ENCODE measurements at places on chromosomes 1 and 21. TPM values are rescaled to one million over a fixed set of nuclear protein-coding genes. Genes with fewer than 3 reads are reported as not detected.
A peak's percentile ranks its signal among the peaks of the same experiment; 100 is the strongest.

SH2D1B gene
- not detected for total RNA-seq

BMP8B gene
- 0.12 TPM for total RNA-seq

C1orf174 gene
- total RNA-seq: 51.0 TPM

GRCh38 chr1:220957233-220957605, 78.0 kb downstream of the HLX start:
- DNase-seq: no peak

FMO2 gene
- total RNA-seq: not detected

- DNase-seq: no peak
These were observed 60.6 kb downstream of the MEGF6 start for GRCh38 chr1:3550511-3551289.

KPNA6 gene
- total RNA-seq: 88.3 TPM

DNA sequence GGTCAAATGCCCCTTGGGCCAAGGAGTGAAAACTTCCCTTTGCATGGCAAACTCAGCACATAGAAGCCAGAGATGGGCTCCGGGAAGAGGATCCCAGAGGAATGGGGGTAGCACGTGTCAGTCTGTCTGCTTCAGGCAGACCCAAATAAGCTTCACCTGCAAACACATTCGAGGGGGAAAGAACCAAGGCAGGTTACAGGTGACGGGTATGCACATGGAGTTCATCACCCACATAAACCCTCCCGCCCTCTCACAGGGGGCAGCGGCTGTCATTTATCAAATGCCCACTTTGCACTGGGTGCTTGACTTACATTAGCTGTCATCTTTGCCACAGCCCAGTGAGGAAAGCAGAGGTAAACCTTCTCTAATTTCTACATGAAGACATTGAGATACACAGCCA, 73.0 kb upstream of the TLR5 start:
- DNase-seq: no peak

DNA sequence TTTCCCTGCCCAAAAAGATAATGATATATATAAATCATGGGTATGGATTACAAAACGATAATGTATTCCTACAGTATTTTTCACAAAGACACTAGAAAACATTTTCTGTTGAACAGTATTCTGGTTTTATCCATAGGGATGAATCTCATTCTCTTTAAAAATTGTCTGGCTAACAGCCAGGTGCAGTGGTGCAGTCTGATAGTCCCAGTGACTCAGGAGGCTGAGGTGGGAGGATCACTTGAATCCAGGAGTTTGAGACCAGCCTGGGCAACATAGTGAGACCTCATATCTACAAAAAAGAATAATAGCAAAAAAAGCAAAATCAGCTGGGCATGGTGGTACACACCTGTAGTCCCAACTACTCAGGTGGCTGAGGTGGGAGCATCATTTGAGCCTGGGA, 23.3 kb downstream of the PIP5K1A start:
- no peak for DNase-seq

RNU1-2 gene
- total RNA-seq: 961 TPM

MR1 gene
- 15.5 TPM for total RNA-seq

SPRR2E gene
- total RNA-seq: not detected

GRCh38 chr1:110163591-110163990, 13.3 kb downstream of the SLC6A17 start:
- DNase-seq: no peak

GRCh38 chr1:151574575-151575529, 34.7 kb downstream of the TUFT1 start:
- DNase-seq: peak; percentile 23

IGSF3 gene
- total RNA-seq: 0.92 TPM

GRCh38 chr1:159121526-159121925, 45.0 kb upstream of the AIM2 start:
- no peak for DNase-seq

- DNase-seq: no peak
These were observed 76.6 kb upstream of the ZNF644 start for GRCh38 chr1:91098299-91098906.

- no peak for DNase-seq
These were observed 8.8 kb upstream of the COG2 start for GRCh38 chr1:230633469-230633868.

FGR gene
- total RNA-seq: 0.30 TPM

DNA sequence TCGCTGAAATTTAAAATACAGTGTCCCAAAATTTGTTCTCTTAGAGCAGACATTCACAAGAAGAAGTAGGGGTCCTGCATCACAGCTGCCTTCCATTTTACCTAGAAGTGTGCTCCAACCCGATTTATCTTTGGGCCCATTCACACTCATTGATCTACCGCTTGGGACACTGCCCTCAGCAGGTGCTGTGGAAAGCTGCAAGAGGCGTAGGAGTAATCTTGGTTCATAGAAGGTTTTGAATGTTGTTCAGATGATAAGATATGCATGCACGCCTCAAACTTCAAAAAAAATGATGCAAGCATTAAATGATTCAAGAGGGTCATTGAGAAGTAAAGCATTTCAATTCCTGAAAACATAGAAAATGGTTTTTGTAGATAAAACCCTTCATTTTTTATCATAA, 18.6 kb upstream of the C1orf105 start:
- DNase-seq: no peak

VCAM1 gene
- 2.2 TPM for total RNA-seq

SMG5 gene
- 90.7 TPM for total RNA-seq

PAFAH2 gene
- 8.8 TPM for total RNA-seq

DNA sequence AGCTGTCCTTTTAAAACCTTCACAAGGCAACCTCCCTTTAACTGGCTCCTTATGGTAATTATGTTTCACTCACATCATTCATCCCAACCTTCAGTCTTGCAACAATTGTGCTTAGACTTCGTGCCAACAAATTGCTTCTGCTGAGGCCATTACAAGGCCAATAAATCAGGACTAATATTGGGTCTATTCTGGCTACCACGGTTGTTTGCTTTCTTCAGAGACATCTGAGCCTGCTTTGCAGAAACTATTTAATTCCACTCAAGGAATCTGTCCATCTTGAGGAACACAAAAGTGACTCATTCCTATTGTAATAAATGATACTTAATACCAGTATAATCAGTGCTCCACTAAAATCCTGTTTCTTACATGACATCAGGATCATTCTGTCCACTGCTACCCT, 2.6 kb upstream of the GSTM4 start:
- DNase-seq: no peak

- DNase-seq: no peak
These were observed 5.7 kb downstream of the LGR6 start for GRCh38 chr1:202199040-202199889.

All from activated naive CD8-positive, alpha-beta T cell treated with anti-CD3 and anti-CD28 coated beads for 36 hours (primary cell).